Stimulated activated CD4-positive, alpha-beta T cell treated with anti-CD3 and anti-CD28 coated beads, Interleukin-4, amount 100 ng/mL, for 1 hour (primary cell): ENCODE measurements at places on chromosomes 1 and 21.

DNA sequence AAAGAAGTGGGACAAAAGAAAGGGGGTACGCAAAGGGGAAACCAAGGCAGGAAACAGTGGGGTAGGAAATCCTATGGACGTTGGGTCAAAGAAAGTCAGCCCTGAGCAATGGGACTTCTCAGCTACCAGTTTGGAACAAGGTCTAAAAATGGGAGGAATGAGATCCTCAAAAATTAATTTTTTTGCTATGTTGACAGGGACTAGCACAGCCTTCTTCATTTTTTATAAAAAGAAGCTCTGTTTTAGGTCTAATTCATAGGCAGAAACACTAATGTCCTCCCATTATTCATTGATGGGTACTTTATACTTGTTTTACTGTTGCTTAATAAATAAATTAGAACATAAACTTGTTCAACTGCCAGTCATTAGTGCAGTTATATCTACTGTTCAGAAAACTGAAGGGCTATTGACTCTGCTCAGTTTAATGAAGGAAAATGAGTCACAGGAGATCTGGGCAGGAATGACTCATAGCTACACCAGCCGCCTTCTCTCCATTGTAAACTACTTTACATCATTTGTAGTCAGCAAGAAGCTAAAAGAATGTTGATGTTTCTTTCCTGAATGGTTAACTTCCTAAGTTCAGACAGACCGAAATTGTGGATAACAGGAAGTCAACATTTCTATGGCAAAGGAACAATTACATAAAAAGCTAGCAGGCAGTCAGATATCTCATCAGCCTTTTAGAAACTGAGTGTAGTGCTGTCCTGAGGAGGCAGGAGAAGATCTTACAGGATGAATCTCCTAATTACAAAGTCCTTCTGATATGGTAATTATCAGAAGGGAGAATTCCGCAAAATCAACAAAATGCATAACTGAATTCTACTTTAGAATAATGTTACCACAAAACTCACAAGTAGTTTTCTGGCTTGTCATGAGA, 356.4 kb upstream of the PKN2 start:
- DNase-seq = no peak

GRCh38 chr1:172845371-172845770, 186.5 kb downstream of the FASLG start:
- DNase-seq = peak; percentile 58

DNA sequence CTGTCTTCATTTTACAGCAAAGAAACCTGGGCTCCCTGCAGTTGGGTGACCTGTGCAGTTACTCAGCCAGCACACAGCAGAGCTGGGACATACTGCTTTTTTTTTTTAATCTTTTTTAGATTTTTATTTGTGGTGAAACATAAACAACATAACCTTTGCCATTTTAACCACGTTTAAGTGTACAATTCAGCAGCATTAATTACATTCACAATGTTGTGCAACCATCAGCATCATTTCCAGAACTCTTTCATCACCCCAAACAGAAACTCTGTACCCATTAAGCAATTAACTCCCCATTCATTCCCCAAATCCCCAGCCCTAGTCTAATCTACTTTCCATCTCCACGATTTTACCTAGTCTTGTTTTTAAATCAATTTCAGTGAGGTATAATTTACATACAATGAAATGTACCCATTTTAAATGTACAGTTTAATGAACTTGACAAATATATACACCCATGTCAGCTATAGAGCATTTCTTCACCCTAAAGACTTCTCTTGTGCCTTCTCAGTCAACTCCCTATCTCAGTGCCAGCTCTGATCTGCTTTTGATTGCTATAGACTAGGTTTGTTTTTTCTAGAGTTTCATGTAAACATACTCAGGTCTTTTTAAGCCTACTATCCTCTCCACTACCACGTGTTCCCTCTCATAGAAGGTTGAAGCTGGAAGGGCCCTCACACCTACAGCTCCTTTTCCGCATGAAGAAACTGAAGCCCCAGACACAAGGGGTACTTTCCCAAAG, 37.8 kb upstream of the C8B start:
- no peak for DNase-seq

GRCh38 chr1:214966346-214966745, 116.2 kb upstream of the KCNK2 start:
- DNase-seq = no peak

- DNase-seq = no peak
Observed at GRCh38 chr1:232260861-232261260, 369.1 kb downstream of the SIPA1L2 start.

DNA sequence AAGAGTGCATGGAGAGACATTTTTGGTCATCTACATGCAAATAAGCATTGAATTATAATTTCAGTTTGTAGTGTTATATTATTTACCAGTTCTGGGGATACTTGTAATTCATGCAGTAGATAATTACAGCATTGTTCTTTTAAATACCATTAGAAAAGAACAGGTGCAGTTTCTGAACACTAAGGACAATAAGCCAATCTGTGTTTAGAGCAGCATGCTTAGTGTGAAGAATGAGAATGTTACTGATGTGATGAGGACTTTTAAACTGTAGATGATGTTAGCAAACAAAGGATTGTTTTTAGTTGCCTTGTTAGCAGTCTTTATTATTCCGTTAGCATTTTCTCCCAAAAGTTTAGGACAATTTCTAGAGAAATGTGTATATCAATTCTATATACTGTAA, 348.3 kb downstream of the BRINP3 start:
- no peak for DNase-seq

- no peak for DNase-seq
Observed at GRCh38 chr1:182191381-182192115, 130.0 kb upstream of the ZNF648 start.

GRCh38 chr1:16171314-16172151, 15.7 kb upstream of the EPHA2 start:
- no peak for DNase-seq

- no peak for DNase-seq
Observed at GRCh38 chr21:33367309-33367973, 35.8 kb upstream of the IFNGR2 start.

DNA sequence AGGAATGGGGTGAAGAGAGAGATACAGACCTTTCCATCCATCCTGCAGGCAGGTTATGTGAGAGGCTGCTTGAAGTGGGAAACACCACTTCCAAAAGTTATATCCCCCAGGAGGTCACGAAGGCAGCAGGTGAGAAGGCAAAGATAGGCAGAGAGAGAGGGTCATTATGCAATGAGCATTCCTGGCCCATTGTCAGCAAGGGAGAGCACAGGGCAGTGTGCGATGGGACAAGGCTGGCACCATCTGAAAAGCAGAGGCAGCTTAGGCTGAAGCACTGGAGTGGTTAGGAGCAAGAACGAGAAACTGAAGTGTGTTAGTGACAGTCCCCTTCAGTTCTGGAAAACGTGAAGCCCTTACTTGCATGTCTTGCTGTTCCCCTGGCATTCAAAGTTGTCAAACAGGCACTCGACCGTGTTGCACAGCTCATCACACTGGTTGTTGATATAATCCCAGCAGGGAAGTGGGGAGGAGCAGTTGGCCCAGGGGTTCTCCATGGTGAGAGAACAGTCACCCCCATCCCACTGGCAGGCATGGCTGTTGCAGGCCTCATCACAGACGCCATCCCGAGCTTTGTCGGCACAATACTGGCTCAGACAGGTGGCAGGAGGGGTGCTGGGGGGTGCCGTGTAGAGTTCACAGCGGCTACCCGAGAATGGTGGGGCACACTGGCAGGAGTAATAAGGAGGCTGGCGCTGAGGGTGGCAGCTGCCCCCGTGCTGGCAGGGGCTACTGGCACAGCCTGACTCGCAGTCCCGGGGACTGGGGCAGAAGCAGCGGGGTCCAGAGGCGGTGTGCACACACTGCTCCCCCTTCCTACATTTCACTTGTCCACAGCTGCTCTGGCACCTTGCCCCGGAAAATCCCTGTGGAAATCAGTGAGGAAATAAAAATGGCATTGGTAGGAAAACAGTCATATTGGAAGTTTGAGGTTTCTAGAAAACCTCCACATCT, 28.9 kb upstream of the ADAM30 start:
- DNase-seq = no peak

GRCh38 chr1:93740157-93740556, 58.5 kb upstream of the BCAR3 start:
- no peak for DNase-seq

DNA sequence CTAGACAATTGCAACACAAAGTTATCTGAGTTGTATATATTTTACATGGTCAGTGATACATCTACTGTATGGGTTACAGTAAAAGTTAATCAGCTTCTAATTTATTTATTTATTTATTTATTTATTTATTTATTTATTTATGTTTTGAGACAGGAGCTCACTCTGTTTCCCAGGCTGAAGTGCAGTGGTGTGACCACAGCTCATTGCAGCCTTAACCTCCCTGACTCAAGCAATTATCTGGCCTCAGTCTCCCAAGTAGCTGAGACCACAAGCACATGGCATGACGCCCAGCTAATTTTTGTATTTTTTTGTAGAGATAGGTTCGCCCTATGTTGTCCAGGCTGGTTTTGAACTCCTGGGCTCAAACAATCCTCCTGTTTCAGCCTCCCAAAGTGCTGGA, 241.6 kb downstream of the PTPRC start:
- no peak for DNase-seq

- DNase-seq = no peak
Observed at GRCh38 chr21:26280775-26281174, 110.2 kb upstream of the APP start.

- DNase-seq = peak; percentile 26
Observed at GRCh38 chr1:197917805-197918651, 856 bp downstream of the LHX9 start.
